Renal cortical epithelial cell (primary cell): ENCODE measurements at places on chromosomes 4 and X.

GRCh38 chrX:97175147-97175546, 291.4 kb downstream of the RPA4 start:
- DNase-seq, result no peak

GRCh38 chrX:45540181-45540580, 339.5 kb upstream of the DIPK2B start:
- DNase-seq, result no peak

DNA sequence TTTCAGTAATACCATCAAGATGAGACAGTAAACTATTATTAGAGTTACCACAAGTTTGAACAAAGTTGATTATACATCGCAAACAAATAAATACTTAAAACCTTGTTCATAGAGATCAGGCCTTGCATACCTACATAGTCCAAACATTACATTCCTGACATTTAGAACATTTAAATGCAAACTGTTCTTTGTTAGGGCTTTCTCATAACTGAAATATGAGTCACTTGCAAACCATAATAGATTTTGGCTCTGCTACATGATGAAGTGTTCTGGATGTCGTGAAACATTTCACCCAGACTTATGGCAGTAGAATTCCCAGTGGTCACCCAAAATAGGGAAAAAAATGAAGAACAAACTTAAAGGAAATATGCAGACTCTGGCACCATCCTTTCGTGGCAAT, 75.0 kb downstream of the FAT4 start:
- DNase-seq, result peak; percentile 94

- DNase-seq, result peak; percentile 17
Observed at GRCh38 chr4:154616731-154617130, 4.3 kb upstream of the FGG start.

DNA sequence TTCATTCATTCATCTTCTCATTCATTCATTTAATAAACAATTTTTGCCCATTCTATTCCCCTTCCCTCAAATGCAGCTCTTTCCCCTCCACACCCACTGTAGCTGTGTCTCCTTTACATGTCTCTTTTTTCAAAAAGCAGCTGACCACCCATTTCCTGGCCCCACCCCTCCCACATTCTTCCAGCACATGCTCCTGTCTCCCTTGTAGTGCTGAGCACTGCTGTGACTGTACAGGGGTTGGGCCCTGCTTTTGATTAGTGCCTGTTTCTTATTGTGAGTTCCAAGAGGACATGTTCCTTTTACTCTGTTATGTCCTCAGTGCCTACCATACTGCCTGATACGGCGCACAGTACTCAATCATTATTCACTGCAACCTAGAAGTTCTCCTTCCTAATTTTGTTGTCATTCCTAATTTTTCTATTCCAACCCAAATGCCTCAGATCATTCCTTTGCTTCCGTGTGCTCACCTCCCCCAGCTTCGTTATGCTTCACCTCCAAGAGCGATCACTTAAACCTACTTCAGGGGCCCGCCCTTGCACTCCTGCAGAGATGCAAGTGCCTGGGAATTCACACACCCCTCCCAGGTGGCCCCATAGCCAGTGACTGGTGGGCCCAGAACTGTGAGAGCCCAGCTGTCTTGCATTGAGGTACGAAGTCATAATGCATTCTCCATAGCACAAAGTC, 152.2 kb downstream of the STK32B start:
- DNase-seq, result no peak

GRCh38 chrX:26511589-26512363, 295.8 kb downstream of the MAGEB5 start:
- DNase-seq, result no peak

DNA sequence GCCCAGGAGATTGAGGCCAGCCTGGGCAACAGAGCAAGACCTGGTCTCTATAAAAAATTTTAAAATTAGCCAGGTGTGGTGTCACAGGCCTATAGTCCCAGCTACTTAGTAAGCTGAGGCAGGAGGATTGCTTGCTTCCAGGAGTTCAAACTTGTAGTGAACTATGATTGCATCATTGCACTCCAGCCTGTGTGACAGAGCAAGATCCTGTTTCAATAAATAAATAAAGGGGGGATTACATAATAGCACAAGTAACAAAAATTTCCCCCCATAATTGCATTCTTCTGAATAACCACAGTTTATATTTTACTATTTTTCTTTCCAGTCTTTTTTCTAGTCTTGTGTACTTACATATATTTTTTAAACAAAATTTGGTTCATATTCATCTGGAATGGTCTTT, 135.6 kb downstream of the CHIC2 start:
- peak; percentile 33 for DNase-seq

GRCh38 chrX:68894142-68894512, 65.3 kb downstream of the EFNB1 start:
- DNase-seq, result peak; percentile 26

DNA sequence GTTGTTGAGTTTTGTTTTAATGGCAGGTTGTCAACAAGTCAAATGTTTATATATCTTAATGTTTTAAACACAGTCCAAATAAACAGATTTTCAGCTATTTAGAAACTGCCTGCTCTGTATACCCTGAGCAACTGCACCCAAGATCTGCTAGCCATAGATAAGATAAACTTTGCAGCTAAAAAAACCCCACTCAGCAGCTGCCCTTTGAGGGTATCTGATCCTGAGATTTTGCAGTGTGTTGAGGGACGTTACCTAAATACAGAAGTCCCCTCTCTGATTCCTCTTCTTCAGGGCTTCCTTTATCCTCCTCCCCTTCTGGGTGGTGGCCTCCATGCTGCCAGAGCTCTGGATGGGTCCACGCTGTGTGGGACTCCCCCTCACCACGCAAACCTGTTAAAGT, 11.0 kb upstream of the FGG start:
- no peak for DNase-seq
